ENCODE measurements at places on chromosomes 2 and 18.
A peak's percentile ranks its signal among the peaks of the same experiment; 100 is the strongest.

DNA sequence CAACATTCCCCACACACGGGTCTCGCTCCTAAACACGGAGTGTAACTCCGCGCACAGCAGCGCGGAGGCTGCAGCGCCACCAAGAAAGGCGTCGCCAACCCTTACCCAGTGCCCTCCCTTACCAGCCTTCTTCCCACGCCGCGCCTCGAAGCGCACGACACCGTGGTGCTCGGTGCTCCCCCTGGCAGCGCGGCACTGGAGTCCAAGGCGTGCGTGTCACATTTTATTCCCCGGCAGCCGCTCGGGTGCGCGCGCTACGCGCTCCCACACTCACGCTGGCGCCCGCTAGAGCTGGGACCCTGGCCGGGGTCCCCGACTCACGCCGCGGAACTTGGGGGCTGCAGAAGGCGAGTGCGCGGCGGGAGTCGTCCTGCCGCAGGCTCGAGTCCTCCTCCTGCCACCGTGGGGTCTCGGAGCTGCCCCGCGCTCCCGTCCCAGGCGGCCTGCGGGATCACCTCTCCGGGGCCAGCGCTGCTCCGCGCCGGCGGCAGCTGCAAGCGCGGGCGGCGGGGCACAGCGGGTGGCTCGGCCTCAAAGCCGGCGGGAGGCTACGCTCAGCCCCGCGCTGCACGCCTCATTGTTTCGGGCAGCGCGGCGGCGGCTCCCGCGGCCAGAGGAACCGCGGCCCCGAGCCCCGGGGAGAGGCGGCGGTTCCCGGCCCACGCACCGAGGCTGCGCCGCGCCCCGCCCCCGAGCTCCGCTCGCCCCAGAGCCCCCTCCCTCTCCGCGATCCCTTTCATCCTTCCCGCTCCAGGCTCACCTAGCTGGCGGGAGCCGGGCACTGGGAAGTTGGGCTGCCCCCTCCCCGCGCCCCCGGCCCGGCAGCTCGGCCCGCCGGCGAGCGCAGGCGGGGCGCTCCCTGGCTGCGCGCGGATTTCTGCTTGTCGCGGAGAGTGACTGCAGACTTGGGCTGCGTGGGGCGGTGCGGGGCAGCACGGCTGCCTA, at the start of gene ST6GAL2:
ST6GAL2 (minus strand) TSS at position 197 of the 945 bp plus-strand sequence. CDS start 42,190 bp downstream, outside the sequence.
- peak; percentile 69 for DNase-seq

GRCh38 chr2:61436092-61436491, 34.8 kb downstream of the USP34 start:
- DNase-seq: no peak

GRCh38 chr2:217555081-217555876, 447.5 kb downstream of the TNS1 start:
- DNase-seq: peak; percentile 15

GRCh38 chr2:37600735-37601134, 70.7 kb downstream of the CDC42EP3 start:
- DNase-seq: no peak

DNA sequence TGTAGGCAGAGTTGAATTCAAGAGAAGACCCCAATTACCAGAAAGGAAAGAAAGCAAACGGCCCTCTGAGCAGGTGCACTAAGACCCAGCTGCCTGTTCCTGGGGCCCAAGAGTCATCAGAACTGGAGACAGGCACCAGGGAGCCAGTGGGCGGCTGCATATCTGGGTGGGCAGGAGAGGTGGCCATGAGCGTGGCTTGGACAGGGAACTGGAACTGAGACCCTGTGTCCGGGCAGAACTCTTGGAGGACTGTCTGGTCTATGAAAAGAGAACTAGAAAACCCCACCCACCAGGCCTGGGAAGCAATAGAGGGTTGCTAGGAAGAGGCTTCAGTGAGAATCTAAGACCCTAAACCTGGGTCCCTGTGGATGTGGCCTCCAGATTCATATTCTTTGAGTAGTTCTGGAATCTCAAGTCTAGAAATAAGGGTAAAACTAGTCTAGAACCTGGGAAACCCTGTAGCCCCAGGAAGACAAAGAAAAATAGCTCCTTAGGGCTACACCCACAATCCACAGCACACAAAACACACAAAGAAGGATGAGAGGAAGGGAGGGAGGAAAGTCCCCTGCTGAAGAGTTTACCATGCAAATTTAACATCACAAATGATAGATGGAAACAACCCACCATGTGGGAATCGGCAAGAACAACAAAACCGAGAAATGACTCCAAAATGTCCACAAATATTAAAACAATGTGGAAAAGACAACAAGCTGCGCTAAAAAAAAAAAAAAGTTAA, 147.0 kb downstream of the HDAC4 start:
- DNase-seq: no peak

DNA sequence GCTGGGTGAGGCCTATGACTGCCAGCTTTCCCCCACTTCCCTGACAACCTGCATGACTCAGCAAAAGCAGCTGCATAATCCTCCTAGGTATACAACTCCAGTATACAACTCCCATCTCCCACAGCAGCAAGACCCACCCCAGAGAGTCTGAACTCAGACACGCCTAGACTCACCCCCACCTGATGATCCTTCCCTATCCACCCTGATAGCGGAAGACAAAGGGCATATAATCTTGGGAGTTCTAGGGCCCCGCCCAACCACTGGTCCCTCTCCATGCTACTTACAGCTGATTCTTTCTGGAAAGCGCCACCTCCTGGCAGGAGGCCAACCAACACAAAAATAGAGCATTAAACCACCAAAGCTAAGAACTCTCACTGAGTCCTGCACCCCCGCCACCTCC, 296.5 kb downstream of the DCC start:
- DNase-seq: no peak

DNA sequence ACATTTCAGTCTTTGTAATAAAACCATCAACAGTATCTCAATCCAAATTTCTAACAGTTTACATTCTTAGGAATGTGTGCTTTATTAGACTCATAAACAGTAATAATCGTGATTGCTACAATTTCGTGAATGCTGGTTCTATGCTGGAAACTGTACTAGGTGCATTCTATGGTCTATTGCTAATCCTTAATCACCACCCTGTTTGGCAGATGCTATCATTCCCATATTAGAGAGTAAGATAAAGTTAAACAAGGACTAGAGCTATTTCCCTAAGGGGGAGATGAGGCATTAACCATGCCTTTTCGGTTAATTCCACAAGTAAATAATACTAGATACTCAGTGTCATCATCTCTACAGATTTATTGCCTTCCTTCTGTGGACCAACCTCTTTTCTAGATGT, 244.0 kb downstream of the PAX3 start:
- no peak for DNase-seq

DNA sequence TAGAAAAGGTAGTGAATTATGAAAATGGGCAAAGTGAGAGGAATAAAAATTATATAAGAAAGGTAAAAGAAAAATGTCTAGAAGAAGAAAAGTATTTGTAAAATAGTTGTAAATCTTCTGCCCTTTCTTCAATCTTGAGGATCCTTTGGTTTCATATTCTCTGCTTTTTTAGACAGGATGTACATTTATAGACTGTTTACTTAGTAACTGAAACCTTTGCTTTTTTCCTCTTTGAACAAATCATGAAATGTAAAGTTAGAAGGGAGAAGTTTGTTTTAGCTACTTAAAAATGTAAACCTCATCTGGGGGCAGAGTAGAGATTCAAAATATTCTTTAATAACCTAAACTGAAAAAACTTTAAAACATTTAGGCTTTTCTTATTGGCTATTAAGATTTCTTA, 150.4 kb upstream of the ITGA4 start:
- no peak for DNase-seq

DNA sequence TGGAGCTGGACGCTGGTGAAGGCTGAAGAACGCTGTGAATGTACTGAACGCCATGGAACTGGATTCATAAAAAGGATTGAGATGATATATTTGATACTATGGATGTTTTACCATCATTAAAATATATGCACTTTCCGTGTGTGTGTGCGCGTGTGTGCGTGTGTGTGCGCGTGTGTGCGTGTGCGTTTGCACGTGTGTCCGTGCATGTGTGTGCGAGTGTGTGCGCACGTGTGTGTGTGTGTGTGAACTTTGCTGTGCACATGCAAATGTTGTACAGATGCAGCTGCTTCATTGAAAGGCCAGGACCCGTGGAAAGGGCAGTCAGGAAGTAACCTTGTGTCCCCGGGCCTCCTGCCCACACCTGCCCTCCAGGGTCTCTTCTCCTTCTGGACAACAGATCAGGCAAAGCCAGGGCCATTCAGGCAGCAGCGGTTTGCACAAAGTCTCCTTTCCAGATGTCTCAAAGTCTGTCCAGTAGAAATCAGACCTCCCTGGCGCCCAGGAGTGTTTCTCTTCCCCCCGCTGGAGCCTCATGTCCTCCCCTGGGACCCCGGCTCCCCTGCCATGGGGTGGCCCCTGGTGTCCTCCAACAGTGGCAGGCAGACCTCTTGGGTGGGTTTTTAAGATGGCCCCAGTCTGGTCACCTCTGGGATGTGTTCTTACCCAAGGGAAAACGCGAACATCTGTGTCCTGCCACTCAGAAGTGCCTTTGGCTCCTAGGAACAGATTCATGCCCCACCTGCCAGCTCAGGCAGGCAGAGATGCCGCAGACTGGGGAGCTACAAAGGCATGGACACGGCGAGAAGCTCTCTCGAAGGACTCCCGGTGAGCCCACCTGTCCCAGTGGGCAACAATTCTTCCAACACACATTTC, 86.1 kb upstream of the GPC1 start:
- no peak for DNase-seq

- DNase-seq: no peak
Observed at GRCh38 chr2:16225071-16225470, 284.7 kb downstream of the MYCN start.

DNA sequence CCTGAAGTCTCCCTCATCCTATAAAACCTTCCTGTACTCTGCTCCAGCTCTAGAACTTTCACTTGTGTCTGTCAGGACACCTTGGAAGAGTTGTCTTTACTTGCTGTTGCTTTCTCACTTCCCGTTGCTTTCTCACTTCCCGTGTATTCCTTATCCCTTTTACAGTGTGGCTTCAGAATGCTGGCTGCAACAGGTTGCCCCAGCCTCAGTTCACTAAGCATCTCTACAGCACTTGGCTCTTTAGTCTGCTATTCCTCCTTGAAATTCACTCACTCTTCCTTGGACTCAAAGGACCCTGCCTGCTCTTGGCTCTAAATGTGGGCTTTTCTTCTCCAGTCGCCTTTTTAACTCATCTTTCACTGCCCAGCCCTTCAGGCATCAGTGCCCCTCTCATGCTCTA, 162.5 kb upstream of the ALPP start:
- no peak for DNase-seq

- DNase-seq: no peak
Observed at GRCh38 chr2:96204836-96205624, 3.6 kb downstream of the STARD7 start.

DNA sequence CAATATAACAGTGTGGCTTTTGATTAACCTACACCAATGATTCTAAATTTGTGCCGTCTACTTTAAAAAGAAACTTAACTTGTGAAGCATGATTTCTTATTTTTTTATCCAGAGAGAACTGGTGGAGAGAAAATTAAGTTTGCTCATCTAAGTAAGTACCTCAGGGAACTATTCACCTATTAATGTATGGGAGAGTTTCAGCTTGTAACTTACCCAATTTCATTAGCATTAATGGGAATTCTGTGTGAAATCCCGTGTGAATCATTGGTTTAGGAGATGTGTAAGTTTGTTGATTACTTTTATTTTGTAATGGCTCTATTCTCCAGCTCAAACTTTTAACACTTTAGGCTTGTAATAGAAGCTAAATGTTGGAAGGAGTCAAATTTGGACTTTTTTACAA, 1061.5 kb downstream of the TDRD15 start:
- DNase-seq: no peak

DNA sequence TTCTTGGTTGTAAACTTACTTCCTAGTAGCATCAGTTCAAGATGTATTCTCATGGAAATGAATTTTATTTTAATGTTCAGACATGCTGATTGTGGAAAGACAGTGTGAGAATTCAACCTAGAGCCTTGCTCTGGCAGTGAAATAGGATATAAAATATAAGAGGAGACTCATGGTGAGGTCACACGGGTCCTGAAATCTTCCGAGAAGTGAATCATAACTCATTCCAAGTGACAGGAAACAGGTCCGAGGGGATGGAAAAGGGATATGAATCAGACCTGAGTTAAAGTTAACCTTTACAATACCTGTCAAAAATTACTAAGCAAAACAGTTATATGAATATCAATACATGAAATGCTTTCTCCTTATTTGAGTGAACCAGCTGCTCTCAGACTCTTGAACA, 185.2 kb upstream of the LRRTM1 start:
- no peak for DNase-seq

DNA sequence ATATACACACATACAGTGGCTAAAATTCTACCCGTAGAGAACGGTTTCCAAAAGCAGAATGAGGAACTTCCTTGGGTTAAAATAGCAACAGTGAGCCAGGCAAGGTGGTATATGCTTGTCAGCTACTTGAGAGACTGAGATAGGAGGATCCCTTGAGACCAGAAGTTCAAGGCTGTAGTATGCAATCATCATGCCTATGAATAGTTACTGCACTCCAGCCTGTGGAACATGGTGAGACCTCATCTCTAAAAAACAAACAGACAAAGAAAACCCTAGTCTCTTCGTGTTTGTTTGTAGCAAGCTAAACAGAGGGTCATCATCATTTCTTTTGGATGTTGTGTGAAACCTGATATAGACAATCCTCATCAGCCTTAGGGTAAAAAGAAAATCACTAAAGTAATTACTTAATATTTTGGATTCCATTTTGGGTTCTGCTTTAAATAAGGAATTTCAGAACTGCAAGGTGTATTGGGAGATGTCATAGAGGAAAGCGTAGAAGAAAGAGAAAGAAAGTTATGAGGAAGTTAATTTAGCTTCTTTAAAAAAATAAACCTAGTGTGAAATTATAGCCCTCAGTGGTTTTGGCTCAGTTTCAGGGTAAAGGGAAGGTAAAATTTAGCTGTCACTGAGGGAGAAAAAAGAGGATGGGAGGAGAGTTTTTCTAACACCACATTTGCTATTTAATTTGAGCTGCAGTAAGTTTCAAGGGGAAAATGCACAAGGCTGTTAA, 46.5 kb downstream of the PLEK start:
- no peak for DNase-seq

GRCh38 chr2:235539773-235540172, 45.9 kb downstream of the AGAP1 start:
- no peak for DNase-seq

DNA sequence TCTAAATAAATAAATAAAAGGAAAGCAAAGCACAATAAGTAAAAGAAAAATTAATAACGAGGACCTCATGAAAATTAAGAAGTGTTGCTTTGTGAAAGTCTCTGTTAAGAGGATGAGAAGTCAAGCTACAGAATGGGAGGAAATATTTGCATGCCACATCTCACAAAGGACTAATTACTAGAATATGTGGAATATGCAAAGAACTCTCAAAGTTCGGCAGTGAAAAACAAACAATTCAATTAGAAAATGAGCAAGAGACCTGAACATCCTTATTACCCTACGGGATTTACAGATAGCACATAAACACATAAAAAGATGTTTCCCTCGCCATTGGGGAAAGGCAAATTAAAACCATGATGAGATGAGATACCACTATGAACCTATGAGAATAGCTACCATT, 23.3 kb downstream of the CYP26B1 start:
- DNase-seq: no peak

GRCh38 chr2:10777111-10777841, 35.3 kb downstream of the PDIA6 start:
- DNase-seq: no peak

- no peak for DNase-seq
Observed at GRCh38 chr2:199273042-199273511, 184.7 kb downstream of the SATB2 start.

GRCh38 chr2:231612109-231612455, 19.4 kb downstream of the TEX44 start:
- DNase-seq: peak; percentile 60

Data from iPS-NIHi11 (cell line).